GM20000 (cell line): ENCODE measurements at places on chromosomes 4 and X.

- DNase-seq = no peak
Observed at GRCh38 chr4:2091990-2092668, 33.0 kb downstream of the NAT8L start.

GRCh38 chrX:45619290-45619689, 418.6 kb upstream of the DIPK2B start:
- no peak for DNase-seq

DNA sequence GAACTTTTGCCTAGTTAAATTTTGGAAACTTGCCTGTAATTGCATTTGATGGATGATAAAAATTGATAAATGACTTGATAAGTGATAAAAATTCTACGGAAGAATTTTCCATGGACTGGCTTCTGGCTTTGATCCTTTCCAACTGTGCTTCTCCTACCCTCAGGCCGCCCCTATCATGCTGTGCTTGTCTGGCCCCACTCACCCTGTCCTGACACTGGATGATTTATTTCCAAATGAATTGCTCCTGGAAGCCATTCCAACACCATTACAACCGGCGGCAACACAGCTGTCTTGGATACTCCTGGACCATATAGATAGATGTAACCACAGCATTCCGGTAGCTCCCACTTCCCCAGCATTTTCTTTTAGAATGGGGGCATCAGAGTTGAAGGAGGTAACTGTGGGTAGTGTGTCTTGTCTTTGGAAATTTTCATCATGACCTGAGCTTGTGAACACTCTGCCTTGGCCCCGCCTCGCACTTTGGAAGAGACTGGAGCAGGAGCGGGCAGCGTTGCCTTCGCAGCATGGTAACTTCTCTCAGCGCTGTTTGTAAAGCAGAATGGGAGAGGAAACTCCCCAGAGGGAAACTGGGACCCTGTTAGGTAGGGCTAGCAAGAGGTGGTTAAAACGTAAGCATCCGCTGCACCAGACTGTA, 77.4 kb downstream of the TBL1X start:
- no peak for DNase-seq

GRCh38 chr4:186500721-186501304, 54.6 kb downstream of the MTNR1A start:
- DNase-seq = no peak

DNA sequence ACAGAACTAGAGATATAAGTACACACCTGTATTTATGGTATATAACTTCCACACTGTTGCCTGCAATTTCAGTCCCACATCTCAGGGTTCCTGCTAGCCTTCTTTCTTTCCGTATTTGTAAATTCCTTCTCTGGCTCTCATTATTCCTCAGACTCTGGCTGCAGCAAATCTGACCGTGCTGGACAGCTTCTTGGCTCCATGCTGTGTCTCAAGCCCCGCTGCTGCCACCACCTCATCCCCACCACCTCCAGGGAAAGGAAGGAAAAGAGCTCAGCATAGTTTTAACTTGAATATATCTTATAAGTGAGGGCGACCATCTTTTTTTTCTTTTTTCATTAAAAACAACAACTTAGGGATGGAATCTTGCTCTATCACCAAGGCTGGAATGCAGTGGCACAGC, 155.6 kb upstream of the CXCL13 start:
- DNase-seq = no peak

DNA sequence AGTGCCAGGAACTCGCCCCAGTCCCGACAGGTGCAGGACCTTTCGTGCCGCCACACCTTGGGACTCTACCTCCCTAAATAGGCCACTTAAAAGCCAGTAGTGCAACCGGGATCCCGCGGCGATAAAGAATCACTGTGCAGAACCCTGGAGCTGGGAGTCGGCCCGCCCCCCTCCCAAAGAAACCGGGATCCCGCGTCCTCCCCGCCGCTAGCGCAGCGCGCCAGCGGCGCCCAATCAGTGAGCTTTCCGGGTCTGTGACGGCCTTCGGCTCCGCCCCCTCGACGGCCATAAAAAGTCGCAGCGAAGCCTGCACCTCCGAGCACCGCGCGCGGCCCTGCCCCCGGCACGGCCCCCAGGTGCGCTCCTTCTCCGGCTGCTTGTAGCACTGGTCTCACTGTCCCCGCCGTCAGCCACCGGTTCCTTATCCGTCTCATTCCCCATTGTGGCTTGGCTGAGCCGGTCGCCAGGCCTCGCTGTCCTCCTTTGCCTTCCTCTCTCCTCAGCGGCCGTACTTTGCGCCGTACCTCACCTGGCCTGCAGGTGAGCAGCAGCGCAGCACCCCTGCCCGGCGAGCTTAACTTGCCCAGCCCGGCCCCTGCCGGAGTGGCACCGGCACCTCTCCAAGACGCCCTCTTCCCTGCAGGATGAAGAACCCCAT, at the start of gene LRAT:
Gene LRAT, plus strand, starts transcription at position 318 of the 658 bp plus-strand sequence. Its CDS starts 327 bp downstream, at position 645.
- peak; percentile 28 for DNase-seq

DNA sequence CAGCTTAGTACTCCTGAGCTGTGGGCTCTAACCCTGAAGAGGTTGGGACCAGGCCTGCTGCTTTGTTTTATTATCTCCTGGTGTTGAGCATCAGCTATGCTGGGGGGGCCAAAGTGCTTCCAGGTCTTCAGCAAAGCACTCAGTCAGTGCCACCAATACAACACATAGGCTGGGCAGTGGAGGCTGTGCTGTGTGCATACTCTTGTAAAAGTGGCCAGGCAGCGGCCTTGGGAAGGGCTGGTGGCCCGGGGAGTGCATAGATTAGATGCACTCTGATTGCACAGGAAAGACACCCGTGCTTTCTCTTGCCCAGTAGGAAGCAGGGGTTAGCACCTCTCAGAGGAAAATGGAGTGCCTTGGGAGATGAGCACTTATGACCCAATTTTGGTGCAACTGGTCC, 534.0 kb downstream of the ARAP2 start:
- no peak for DNase-seq

GRCh38 chr4:31156221-31156620, 436.1 kb downstream of the PCDH7 start:
- no peak for DNase-seq

- no peak for DNase-seq
Observed at GRCh38 chrX:2410279-2411020, 90.3 kb downstream of the DHRSX start.

DNA sequence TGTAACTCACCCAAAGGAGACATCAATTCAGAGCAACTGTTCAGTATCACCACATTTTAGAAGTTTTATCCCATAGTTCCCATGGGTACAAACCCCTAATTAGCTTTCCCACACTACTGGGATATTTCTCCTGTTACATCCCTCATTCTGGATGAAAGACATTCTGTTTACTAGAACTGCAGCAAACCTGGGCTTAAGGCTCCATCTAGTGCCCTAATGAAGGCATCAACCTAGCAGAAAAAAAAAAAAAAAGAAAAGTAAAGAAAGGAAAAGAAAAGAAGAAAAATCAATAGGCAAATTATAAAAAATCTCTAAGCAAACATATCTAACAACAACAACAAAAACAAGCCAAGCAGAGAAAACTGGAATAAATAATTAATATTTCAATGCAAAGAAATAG, 133.7 kb upstream of the CPXCR1 start:
- DNase-seq = no peak

- DNase-seq = no peak
Observed at GRCh38 chrX:123201720-123202119, 17.6 kb downstream of the GRIA3 start.

- DNase-seq = no peak
Observed at GRCh38 chr4:128803783-128804182, 5.7 kb upstream of the JADE1 start.

- DNase-seq = no peak
Observed at GRCh38 chrX:65035446-65035770, 59.2 kb upstream of the ZC4H2 start.

- DNase-seq = no peak
Observed at GRCh38 chr4:84964995-84965552, 1.4 kb downstream of the WDFY3 start.

GRCh38 chr4:48079972-48080391, 54.1 kb downstream of the TXK start:
- DNase-seq = no peak

DNA sequence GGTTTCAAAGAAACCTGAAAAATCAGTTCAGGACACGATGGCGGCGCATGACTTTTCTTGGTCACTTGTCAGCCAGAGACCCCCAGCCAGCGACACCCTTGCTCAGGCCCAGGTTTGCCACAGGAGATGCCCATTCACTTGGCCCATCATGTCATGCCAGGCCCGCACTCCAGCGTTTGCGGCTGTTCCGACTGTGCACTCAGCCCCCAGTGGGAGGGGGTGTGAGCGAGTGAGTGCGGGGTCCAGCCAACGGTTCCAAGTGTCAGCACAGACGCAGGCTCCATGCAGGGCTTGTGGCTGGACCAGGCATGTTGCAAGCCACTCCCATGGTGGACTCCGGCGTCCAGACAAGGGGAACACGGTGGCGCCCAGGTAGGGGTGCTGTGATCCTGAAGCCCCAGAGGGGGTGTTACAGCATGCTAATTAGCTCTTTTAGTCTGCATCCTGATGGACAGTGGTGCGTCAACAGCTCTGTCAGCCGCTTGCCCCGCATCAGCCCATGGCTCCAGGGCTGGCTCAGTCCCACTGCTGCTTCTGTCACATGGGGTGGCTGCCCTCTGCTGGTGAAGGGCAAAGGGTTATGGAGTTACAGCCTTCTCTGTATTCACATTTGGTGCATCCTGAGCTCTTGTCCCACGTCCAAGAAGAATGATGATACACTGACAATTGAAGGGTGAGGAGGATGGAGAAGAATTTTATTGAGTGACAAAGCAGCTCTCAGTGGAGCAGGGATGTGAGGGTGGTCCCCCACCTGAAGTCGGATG, 3.7 kb upstream of the MAEA start:
- DNase-seq = peak; percentile 29

GRCh38 chr4:48012824-48013223, 3.7 kb downstream of the CNGA1 start:
- DNase-seq = no peak

GRCh38 chr4:52676536-52676935, 17.4 kb upstream of the USP46 start:
- DNase-seq = no peak
